ENCODE measurements at places on chromosomes 12 and 14. TPM values are rescaled to one million over a fixed set of nuclear protein-coding genes. Genes with fewer than 3 reads are reported as not detected.

The ESPL1 gene
- 0.26 TPM for total RNA-seq

The PLA2G1B gene
- not detected for total RNA-seq

The NRIP2 gene
- total RNA-seq, result 0.17 TPM

The PMCH gene
- not detected for total RNA-seq

The PRB2 gene
- total RNA-seq, result not detected

The TMEM106C gene
- total RNA-seq, result 91.7 TPM

The MYO1H gene
- not detected for total RNA-seq

The DENND5B gene
- total RNA-seq, result 3.6 TPM

The CKB gene
- 69.9 TPM for total RNA-seq

The AKAP3 gene
- 1.5 TPM for total RNA-seq

The TMEM233 gene
- total RNA-seq, result under 0.01 TPM

The SMCO2 gene
- 0.26 TPM for total RNA-seq

The WSCD2 gene
- under 0.01 TPM for total RNA-seq

The ZBTB42 gene
- total RNA-seq, result 2.8 TPM

The GPR84 gene
- total RNA-seq, result not detected

The NPFF gene
- not detected for total RNA-seq

The PROX2 gene
- not detected for total RNA-seq

The TMEM229B gene
- total RNA-seq, result 0.77 TPM

The CCDC60 gene
- not detected for total RNA-seq

The AMDHD1 gene
- total RNA-seq, result 0.33 TPM

The LRRC10 gene
- not detected for total RNA-seq

Measured in fibroblast of lung (primary cell).